ENCODE measurements at places on chromosomes 3 and 15.

DNA sequence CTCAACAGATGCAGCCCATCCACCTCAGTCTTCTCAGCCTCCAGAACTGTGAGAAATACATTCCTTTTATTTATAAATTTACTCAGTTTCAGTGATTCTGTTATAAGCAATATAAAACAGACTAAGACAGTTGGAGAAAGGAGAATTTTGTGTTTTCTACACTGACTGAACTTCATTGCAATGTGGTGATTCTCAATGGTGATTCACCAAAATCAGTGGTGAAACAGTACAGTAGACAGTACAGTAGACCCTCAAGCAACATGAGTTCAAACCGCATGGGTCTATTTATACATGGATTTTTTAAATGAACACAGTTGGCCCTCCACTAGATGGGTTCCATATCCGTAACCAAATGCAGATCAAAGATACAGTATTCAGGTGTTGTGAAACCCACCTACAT lies 403.1 kb upstream of the TGFBR2 start:
- DNase-seq, result no peak

DNA sequence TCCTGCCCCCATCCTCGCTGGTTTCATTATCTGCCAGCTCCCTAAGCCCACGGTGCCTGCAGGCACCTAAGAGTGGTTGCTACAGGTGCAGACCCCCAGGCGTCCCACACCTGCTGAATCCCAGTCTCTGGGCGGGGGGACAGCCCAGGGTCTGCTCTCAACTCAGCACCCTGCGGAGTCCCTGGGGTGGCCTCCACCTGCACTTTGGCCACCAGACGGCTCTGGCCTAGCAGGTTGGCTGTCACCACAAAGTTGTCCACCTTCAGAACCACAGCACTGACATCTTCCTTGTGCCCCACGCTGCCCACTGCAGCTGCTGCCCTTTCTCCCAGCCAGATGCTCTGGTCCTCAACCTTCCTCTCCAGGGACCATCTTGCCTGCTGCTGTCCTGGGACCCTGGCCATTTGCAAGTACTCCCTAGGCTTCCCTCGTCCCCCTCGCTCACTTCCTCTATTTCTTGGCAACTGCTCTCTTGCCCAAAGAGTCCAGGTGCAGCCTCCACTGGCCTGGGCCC lies 34.9 kb upstream of the SNRPA1 start:
- DNase-seq, result no peak

DNA sequence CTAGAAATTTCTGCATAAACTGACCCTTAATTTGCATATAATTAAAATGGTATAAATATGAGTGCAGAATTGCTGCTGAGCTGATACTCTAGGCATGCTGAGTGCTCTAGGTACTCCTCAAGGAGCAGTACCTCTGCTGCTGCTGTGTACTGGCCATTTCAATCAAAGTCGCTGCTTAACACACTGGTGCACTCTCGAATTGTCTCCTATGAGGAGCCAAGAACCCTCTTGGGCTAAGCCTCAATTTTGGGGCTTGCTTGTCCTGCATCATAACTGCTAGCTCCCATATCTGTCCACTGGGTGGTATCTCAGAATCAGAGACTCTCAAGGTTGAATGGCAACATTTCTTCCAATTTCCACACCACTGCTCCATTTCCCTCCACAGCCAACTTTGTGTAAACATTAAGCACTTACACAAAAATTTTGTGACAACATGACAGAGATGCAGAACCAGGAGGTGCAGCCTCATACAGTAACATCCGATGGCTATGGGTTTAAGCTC lies 82.5 kb downstream of the XXYLT1 start:
- no peak for DNase-seq

DNA sequence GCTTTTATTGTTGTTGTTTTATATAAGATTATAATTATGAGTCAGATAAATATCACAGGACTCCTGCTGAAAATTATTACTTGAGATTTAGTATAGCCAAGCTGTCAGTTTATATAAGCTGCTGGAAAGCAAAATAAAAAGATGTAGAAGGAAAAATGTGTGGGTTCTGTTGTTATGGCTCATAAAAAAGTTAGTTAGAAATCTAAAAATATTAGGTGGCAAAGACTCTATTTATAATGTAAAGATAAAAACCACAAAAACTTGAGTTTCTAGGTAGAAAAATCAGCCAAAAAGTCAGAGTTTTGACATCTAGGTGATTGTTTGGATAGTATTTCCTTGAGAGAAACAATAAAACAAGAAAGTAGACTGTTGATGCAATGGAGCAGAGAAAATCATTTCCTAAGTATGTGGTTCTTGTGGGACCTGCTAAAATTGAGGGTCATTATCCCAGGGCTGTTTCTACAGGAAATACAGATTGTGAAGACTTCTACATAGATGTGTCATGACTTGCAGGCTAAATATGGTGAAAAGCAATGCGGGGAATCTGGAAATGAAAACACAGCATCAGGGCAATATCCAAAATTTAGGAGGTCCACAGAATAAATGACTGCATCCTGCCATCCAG lies 1109.6 kb upstream of the CADM2 start:
- DNase-seq, result no peak

GRCh38 chr3:141454054-141454453 lies 32.8 kb upstream of the RASA2 start:
- DNase-seq, result no peak

Data from stimulated activated naive CD4-positive, alpha-beta T cell (primary cell).